ENCODE measurements at places on chromosomes 4 and X.

DNA sequence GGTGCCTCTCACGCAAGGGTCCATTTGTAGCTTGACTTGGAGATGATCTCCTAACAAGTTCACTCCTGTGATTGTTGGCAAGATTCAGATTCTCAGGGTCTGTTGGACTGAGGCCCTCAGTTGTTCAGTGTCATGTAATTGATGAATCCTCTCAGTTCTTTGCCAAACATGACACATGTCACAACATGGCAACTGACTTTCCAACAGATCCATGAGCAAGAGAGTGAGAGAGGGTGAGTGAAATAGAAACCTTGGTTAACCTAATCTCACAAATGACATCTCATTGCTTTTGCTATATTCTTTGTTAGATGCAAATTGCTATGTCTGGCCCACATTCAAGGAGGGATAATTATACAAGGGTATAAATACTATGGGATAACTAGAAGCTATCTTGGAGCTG, 231.0 kb upstream of the PCDH10 start:
- DNase-seq: no peak

DNA sequence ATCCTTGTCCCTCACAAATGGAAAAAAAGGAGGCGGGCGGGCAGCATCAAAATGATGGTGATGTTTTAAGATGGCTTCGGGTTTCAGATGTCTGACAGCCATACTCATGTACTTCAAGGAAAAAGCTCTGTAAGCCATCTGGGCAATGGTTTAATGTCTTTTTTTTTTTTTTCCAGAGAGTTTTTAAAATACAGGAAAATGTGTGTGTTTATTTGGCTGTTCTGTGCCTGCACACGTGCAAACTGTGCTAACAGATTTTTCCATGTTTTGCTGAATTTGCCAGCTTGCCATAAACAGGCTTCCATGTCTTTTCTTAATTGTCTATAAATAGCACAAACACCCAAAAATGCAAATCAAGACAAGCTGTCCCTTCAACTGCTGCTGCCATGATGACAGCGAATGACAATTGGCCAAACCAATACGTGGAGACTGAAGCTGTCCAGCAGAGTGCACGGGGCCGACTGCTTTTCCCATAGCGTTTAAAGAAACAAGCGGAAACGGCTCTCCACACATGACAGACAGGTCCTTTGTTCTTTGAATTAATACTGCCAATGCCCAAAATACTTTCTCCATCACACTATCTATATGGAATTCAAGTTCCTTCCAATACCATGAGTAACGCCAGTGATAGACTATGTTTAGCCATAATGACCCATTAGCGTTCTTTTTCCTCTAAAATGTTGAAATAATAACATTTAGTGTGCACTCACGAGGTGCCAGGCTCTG, 35.7 kb downstream of the AFAP1 start:
- DNase-seq: peak; percentile 94

DNA sequence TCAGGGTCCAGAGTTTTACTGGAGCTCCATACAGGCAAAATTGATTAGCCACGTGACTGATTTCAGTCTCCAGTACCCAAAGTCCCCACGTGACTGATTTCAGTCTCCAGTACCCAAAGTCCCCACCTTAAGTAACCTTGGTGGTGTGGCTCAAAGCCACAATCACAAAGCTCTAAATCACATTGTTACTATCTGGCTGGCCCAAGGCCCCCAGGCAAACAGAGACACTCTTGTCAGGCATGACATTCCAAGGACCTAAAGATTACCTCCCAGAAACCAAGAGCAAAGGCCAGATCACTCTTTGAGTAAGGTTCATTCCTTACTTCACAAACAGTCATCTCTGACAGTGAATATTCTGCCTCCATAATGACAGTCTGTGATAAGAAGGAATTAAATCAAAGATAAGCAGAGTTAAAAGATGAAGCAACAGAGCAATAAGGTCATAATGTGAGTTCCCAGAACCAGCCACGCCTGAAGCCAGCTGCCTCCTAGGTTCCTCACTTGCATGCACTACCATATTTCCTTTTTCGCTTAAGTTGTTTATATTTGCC, 78.5 kb downstream of the ANXA3 start:
- DNase-seq: no peak

GRCh38 chr4:155582041-155582440, 84.6 kb upstream of the GUCY1A1 start:
- no peak for DNase-seq

DNA sequence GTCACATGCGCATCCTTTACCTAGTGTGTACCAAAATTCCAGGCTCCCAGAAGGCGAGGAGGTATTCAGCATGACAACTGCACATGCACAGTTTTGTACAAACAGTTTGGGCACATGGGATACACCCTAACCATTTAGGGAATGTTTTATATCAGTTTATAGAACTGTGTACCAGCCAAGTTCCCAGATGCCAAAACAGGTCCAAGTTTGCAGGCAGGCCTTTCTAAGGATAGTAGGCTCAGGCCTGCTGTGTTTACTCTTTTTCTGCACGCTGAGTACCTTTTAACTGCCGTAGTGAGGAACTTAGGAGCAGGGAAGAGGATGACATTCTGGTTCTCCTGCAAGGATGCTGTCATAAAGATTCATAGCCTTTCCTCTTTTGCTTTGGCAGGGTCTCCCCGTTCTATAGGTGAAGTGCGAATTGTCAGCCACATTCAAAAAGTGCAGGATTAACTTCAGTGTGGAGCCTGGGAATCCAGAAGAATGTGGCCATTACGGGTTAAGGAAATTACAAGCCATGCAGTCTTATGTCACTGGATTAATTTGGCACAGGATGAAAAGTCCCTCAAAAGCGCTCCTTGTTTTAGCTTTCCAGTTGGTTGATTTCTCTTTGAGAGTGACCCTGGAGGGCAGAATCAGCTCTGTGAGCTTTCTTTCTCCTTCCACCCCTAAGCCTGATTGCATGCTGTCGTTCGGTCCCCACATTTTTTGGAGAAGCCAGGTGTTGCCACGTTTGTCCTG, 259.8 kb downstream of the ARHGAP10 start:
- DNase-seq: no peak

DNA sequence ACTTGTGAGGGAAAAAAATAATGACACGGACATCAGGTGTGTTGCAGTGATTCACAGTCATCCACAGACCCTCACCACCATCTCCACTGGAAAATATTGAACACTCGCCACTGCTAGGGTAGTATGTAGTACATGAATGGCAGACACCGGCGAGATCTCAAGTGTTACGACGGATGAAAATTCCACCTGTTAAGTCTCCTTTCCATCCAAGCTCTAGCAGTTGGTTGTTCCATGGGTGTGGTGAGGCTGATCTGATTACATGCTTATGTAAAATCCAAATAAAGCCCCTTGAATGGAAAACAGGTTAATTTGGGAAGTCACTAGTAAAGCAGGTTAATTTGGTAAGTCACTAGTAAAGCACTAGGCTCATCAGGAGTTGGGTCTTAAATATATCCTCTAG, 1.1 kb upstream of the ARMCX4 start:
- no peak for DNase-seq

DNA sequence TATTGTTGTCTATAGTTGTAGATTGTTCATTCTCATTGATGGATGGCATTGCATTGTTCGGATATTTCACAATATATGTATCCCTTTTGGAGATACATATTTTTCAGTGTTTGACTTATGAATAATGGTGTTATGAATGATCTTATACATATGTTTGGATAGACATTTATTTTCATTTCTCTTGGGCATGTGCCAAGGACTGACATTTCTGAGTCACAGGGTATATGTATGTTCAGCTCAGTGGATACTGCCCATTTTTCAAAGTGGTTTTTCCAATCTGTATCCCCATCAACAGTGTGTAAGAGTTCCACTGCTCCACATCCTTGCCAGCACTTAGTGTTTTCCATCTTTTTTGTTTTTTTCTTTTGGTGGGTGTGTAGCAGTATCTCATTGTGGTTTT, 45.0 kb upstream of the RAB40AL start:
- peak; percentile 33 for DNase-seq

- peak; percentile 68 for DNase-seq
Observed at GRCh38 chrX:15269618-15270521, at the start of gene ASB9. ASB9 (minus strand) TSS chrX:15270083; CDS start chrX:15269874, 209 bp downstream.

GRCh38 chr4:4182835-4183568, 43.7 kb downstream of the OTOP1 start:
- peak; percentile 3 for DNase-seq

DNA sequence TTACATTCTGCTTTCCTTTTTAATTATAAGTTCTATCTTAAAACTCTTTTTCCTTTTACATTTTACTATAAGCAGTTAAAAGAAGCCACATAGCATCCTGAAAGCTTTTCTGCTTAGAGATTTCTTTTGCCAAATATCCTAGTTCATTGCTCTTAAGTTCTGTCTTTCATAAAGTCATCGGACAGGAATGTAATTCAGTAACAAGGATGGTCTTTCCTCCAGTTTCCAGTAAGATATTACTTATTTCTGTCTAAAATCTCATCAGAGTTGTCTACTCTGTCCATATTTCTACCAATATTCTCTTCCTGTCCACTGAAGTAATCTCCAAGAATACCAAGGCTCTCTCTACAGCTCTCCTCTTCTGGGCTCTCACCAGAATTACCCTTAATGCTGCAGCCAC, 37.5 kb upstream of the ADH1C start:
- DNase-seq: peak; percentile 67

GRCh38 chr4:68148800-68149685, 19.4 kb upstream of the TMPRSS11F start:
- no peak for DNase-seq

DNA sequence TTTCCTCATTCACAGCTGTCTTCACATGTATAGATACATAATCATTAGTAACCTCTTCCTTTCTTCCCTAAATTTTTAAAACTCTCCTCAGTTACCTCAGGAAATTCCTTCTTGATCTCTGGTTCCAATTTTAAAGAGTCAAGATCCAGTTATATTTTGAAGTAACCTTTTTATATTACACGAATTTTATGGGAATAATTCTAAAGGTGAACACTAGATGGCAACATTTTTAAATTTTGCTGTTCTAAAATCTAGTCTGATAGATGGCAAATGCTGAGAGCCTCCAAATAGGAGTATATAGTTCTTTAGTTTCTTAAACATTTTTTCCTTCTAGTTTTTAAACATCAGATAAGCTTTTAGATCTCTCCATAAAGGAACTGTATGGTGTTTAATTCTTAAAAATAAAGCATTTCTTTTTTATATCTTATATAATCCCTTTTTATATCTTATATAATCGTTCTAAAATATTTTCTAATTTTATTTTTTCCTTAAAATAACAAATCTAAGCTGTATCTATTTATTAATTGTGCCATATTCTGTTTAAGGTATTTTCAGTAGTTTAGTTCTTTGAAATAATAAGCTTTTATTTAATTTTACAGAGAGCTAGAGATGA, 37.9 kb upstream of the PAPSS1 start:
- DNase-seq: peak; percentile 25

DNA sequence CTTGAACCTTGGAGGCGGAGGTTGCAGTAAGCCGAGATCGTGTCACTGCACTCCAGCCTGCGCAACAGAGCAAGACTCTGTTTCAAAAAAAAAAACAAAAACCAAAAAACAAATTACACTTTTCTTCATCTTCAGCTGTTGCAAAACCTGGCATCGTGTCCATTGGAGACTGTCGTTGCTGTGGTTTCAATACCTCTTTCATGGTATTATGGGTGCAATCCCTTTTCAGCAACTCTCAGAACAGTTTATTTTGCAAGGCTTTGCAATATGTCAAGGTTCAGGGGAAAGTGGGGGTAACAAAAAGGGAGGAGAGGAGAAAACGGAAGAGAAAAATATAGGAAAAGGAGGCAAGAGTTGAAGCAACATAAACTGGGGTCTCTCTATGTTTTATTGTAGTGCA, 40.8 kb downstream of the ARSD start:
- no peak for DNase-seq

GRCh38 chrX:14697451-14697850, 168.1 kb downstream of the GLRA2 start:
- DNase-seq: peak; percentile 5

DNA sequence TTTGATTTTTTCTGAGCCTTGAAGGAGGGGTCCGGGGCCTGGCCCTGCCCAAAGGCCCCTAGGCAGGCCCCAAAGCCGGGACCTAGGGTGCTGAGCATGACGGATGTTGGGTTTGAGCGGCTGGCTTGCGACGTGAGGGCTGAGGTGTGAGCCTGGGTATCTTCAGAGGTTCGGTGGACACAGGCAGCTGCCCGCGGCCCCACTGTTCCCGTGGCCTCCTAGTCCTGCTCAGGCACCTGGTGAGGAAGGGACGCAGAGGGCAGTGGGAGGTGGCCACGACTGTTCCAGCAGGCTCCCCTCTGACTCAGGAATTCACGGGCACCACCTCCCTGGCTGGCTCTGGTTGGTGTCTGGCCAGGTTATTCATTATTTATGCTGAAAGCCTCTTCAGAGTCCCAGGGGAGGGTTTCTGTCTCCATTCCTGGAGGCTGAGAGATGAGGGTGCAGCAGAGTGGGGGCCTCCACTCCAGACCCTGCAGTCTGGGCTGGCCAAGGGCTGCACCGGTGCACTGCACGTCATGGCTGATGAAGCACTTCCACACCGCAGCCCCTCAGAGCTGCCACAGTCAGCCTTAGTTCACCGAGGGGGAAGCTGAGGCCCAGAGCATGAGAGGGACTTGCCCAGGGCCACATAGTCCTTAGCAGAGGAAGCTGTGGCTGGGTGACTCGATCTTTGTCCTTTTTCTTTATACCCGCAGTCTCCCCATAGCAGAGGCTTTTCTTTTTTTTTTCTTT, 2.2 kb downstream of the MSANTD1 start:
- DNase-seq: peak; percentile 29

DNA sequence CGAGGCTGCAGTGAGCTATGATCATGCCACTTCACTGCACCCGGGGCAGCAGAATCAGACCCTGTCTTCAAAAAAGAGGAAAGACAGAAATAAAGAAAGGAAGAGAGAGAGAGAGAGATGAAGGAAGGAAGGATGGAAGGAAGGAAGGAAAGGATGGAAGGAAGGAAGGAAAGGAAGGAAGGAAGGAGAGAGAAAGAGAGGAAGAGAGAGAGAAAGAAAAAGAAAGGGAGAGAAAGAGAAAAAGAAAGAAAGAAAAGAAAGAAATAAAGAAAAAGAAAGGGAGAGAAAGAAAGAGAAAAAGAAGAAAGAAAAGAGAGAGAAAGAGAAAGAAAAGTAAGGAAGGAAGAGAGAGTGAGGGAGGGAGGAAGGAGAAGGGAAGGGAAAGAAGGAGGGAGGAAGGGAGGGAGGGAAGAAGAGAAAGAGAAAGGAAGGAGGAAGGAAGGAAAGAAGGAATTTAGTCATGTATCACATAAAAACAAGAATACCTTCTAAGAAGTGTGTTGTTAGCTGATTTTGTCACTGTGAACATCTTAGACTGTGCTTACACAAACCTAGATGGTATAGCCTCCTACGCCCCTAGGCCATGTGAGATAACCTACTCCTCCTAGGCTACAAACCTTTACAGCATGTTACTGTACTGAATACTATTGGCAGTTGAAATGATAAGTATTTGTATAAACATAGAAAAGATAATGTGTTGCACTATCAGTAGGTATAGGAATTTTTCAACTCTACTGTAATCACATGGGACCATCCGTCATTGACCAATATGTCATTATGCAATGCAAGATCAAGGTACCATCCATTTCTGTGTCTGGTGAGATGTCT, 17.4 kb upstream of the AFF1 start:
- DNase-seq: no peak

GRCh38 chr4:73615613-73616012, 4.6 kb downstream of the RASSF6 start:
- no peak for DNase-seq

- no peak for DNase-seq
Observed at GRCh38 chr4:5760936-5761480, 50.0 kb downstream of the EVC start.
